ENCODE measurements at places on chromosomes 3 and 15.

DNA sequence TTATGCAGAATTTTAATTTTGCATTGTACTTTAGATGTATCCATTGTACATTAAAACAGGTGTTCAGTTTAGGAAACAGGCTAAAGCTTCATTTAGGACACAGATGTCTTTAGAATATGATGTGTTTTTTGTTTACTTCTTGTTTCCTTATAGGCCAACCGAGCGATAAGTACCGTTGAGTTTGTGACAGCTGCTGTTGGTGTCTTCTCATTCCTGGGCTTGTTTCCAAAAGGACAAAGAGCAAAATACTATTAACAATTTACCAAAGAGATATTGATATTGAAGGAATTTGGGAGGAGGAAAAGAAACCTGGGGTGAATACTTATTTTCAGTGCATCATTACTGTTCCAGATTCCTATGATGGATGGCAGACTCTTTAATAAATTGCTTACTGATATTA lies 29.4 kb downstream of the PLAAT1 start:
- DNase-seq = no peak

GRCh38 chr15:68427366-68427765 lies 4.6 kb downstream of the ITGA11 start:
- DNase-seq = no peak

DNA sequence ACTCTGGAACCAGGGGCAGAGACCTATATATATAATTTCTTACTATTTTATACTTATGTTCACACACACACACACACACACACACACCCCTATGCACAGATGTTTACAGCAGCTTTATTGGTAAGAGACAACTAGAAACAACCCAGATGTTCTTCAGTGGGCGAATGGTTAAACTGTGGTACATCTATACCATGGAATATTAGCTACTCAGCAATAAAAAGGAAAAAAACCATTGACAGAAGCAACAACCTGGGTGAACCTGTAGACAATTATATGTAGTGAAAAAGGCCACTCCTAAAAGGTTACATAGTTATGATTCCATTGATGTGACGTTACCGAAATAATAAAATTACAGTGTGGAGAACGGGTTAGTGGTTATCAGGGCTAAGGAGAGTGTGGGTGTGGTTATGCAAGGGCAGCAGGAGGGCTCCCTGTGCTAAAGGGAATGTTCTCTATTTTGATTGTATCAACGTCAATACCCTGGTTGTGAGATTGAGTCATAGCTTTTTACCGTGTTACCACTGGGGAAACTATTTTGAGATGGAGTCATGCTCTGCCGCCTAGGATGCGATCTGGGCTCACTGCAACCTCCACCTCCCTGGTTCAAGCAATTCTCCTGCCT lies 85.5 kb downstream of the FLNB start:
- peak; percentile 55 for DNase-seq

DNA sequence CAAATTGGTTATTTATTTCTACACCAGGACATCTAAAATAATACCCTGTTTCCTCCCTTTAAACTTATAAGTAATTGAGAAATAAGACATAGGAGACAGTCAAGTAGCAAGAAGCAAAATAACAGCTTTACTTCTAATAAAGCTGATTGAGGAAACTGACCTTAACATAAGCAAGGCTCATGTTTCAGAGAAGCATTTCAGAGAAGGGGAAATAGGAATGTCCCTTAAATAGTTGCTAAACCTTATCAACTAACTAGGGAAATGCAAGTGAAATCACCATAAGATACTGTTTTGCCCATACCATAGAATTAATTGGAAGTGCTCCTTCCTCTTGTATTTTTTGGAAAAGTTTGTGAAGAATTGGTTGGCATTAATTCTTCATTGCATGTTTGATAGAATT lies 84.9 kb downstream of the B3GALNT1 start:
- DNase-seq = no peak

GRCh38 chr3:128648940-128649663 lies 1.5 kb downstream of the RPN1 start:
- DNase-seq = no peak

GRCh38 chr3:107990433-107990832 lies 100.4 kb downstream of the CD47 start:
- DNase-seq = no peak

DNA sequence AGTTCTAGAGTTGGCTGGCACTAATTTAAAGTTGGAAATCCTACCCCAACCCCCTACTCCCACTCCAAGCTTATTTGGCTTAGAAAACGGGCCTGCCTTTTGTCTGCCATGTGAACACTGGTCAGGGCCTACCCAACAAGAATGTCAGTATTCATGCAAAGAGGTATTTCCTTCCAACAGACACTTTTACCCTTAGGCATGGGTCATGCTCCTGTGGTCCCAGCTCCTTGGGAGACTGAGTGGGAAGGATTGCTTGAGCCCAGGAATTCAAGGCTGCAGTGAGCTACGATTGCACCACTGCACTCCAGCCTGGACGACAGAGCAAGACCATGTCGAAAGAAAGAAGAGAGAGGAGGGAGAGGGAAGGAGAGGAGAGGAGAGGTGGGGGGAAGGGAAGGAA lies 137.5 kb upstream of the LRTM1 start:
- DNase-seq = no peak

GRCh38 chr3:74527566-74527965 lies 86.9 kb downstream of the CNTN3 start:
- DNase-seq = no peak

GRCh38 chr3:64454768-64455167 lies 229.5 kb upstream of the PRICKLE2 start:
- DNase-seq = no peak

- no peak for DNase-seq
Measured at GRCh38 chr3:194084284-194084683, 51.7 kb upstream of the HES1 start.

GRCh38 chr15:46117071-46117470 lies 482.2 kb downstream of the SQOR start:
- no peak for DNase-seq

- peak; percentile 81 for DNase-seq
Measured at GRCh38 chr15:32966512-32966911, 228.0 kb downstream of the FMN1 start.

DNA sequence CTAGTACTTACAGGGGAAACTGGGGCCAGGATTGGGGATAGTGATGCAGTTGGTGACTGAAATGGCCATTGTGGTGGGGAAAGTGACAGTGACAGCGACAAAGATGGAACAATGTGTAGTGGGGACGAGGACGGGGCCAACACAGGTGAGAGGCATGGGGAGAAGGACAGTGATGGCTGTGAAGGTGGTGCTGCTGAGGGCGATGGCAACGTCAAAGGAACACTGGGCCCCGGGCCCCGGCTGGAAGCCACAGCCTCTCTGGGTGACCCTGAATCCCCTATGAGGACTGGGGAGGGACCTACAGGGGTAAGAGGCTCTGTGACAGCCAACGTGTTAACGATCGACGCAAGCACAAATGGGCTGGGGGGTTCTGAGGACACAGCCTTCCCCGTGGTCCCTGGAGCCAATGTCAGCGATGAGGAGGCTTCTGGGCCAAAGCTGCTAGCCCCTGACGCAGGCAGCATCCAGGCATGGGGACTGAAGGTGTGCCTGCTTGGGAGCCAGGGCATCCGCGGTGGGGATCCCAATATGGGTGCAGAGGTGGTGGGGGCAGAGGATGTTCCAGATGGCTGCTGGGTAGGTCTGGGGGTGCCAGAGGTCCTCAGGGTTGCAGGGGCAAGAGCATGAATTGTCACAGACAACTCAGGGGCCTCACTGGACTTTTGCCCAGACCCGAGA lies 25.2 kb upstream of the GOLGA6C start:
- no peak for DNase-seq

DNA sequence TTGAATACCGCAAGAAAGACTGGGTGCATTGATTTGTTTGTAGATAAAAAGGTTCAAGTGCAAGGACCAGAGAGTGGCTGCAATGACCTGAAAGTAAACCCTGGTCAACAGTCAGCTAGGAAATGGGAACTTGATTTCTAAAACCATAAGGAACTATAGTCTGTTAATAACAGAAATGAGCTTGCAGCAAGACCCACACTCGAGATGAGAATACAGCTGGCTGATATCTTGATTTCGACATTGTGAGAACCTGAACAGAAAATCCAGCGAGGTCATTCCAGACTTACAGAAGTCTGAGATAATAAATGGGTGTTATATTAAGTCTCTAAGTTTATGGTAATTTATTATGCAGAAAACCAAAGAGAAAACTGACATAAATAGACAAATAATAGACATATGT lies 177.3 kb downstream of the NFKBIZ start:
- no peak for DNase-seq

DNA sequence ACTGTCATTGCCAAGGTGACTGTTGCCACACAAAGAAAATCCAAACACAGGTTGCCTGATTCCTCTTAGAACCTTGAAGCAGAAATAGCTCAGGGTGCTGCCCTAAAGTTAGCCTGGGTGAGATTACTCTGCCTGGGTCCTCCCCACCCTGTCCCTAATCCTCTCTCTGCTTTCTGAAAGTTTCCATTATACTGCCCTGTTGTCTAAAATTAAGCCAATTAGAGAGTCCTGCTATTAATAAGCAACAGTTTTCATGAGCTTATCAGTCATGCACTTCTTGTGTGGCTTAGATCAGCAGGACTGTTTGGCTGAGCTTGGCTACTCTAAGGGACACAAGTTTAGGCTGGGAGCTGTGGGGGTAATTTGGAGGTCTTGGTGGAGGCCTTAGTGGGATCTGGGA lies 334.7 kb upstream of the LRRFIP2 start:
- no peak for DNase-seq

GRCh38 chr3:42022355-42022754 lies 60.5 kb upstream of the ULK4 start:
- DNase-seq = no peak

DNA sequence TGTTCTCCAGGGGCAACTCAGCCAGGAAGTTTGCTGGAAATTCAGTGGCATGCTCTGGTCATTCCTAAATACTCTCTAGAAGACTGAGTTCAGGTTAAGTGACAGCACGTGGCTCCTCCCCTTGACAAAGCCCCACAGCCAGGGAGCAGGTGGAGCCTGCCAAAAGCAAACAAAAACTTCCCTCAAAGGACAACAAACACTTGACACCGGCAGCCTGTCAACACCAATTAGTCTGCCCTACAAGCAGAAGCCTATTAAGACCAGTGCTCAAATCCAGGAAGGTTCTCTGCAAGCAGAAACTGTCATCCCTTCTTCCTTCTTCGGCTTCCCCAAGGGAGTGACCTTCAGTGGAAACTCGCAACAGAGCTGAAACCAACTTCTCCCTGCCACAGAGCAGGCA lies 5.0 kb downstream of the MEX3B start:
- DNase-seq = no peak

DNA sequence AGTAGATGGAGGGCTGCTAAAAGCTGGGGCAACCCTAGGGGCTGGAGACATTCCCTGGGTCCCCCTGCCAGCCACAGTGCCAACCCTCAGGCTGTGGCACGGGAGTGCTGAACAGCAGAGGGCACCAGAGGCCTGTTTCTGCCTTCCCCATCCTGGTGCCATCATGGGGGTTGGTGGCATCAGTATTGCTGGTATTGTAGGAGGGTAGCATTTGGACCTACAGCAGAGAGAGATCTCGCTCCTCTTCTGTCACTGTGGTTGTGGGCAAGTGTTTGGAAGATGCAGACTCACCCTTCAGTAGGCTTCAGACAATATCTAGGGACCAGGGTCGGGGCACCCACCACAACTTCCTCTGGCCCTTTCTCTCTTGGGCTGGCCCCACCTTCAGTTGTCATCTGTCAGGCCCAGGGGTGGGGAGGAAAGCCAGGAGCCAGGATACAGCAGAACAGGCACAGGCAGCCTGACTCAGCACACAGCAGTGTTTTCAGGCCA lies 123.5 kb downstream of the RPLP1 start:
- DNase-seq = peak; percentile 7

DNA sequence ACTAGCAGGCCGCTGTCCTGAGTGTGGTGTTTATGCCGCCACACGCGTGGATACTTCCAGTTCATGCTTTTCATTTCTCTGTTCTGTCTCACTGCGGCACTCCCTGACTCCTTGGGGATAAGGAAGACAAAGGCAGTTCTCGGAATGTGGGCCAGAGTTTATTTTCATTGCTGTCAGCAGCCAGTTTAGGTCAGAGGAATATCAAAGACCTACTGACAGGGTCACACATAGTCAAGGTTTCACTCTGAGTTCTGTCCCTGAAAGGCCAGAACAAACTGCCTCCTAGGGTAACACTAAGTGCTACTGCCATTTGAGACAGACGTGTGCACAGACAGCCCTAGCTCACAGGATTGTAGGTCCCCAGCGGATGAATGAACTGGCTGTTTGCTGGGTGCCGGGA lies 27.3 kb upstream of the SPTBN5 start:
- no peak for DNase-seq

- DNase-seq = no peak
Measured at GRCh38 chr3:48857641-48858040, 10.0 kb upstream of the PRKAR2A start.

DNA sequence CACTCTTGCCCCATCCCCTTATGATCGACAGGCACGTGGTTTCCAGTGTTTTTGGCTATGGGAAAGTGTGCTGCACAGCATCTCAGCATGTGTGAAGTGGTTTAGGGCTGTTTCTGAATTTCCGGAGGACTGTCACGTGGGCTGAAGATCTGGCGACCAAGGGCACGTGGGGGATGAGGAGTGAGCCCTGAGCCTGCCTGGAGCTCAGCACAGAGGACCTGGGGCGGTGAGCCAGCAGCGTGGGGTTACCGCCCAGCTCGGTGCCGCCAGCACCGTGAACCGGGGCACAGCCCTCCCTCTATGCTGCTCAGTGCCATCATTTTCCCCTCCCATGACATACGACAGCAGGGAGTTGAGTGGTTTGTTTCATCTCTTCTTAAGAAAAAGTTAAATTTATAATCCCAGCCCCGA lies 150.2 kb downstream of the DNAJB8 start:
- no peak for DNase-seq

DNA sequence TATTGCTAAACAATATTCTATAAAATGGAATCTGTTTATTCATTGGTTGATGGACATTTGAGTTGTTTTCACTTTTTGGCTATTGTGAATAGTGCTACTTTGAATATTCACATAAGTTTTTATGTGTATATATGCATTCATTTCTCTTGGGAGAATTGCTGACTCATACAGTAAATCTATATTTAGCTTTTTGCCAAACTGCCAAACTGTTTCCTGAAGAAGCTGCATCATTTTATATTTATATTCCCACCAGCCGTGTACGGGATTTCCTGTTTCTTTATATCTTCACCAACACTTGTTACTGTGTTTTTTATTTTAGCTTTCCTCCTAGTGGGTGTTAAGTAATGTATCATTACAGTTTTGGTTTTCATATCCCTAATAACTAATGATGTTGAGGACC lies 12.5 kb upstream of the TCAIM start:
- peak; percentile 17 for DNase-seq

GRCh38 chr3:13073326-13074005 lies at the start of gene IQSEC1:
Gene IQSEC1, minus strand, starts transcription at chr3:13073429. Its CDS starts 415 bp downstream, at chr3:13073014.
- no peak for DNase-seq

DNA sequence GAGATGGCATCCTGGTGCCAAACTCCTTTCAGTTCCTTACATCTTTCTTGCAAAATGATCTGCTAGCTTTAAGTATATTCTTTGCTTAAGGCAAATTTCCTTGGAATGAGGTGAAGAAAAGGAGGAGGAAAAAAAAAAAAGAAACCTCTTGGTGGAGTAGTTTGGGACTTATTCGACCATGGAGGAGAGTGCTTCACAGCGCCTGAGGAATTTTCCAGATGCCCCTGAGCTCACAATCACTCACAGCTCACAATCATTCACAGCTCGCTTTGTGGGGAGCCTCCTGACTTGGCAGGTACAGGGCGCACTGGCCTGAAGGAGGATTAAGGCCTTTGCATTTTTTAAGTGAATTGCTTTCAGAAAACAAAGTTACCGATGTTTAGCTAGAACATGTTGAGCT lies 53.9 kb downstream of the BOC start:
- DNase-seq = no peak

GRCh38 chr3:10986592-10986991 lies 6.0 kb upstream of the SLC6A1 start:
- DNase-seq = no peak

- DNase-seq = no peak
Measured at GRCh38 chr3:167318306-167318705, 61.8 kb downstream of the ZBBX start.

All from fibroblast of gingiva (primary cell).